ENCODE measurements at places on chromosomes 7 and 10.

DNA sequence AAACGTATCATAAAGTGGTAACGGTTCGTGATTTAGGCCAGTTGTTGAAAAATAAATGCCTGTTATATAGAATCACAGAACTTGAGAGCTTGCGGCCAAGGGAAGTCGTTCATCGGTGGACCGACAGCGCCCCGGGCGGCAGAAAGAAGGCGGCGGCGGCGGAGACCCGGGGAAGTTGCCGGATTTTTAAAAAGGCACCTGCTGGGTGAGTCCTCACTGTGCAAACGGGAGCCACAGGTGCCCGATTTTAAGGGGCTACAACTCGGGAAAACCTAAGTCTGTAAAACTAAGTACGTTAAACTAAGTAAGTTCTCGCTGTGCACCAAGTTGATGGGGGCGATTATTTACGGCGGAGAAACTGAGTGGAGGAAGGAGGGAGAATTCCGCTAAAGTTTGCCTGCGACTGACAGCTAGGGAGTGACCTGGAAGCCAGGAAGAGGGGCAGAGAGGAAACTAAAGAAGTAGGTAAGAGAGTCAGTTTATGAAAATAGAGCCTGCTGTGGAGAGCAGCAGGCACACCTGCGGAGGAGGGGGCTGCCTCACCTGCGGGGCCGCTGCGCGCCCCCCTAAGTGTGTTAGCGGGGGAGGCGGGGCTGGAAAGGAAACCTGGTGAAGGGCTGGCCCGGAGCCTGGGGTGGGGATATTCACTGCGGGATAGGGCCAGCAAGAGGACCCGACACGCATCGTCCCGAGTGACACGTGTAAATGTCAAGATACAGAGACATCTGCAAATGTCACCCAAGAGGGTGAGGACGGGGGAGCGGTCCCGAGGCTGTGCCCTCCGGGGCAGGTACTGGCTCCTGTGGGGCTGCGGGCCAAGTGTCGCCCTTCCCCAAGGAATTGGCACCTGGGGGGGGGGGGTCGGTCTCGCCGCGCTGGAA is 996 bp downstream of the ADAM12 start:
- DNase-seq, result no peak

DNA sequence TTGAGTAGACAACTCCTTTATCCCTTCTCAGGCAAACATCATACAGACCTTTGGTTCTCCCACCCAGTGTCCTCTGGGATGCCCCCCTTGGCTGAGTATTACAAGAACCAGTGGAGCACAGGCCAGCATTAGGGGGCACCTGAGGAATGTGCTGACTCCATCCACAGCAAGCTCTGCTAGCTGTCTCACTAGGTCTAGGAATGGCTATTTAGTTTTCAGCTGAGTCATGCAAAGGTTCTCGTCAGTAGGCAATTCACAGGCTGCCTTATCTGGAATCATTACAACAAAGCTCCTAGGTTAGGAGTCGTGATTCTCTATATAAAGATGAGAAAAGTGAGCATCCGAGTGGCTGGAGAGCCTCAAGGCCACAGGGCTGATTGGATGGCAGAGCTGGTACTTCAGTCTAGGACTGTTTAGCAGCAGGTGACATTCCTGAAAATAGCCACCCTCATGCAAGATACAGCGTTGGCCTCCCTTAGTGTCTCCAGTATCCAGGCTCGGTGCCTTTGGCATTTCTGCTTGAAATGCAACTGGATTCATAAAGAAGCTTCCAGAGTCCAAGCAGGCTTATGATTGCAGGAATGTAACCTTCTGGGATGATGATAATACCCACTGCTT is 75.8 kb downstream of the CDCA7L start:
- DNase-seq, result no peak

DNA sequence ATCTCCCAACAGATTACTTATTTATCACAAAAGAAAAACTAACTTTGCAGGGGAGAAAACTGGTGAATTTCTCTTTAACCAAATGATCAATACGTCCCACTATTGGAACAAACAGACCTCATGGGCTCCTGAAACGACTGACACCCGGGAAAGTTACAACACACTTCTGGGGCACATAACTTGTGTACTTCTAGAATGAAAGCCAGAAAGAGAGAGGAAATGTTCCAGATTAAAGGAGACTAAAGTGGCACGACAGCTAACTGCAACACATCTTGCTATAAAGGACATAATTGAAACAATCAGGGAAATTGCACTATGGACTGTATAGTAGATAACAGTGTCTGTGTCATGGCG is 14.7 kb upstream of the TPST1 start:
- DNase-seq, result no peak

DNA sequence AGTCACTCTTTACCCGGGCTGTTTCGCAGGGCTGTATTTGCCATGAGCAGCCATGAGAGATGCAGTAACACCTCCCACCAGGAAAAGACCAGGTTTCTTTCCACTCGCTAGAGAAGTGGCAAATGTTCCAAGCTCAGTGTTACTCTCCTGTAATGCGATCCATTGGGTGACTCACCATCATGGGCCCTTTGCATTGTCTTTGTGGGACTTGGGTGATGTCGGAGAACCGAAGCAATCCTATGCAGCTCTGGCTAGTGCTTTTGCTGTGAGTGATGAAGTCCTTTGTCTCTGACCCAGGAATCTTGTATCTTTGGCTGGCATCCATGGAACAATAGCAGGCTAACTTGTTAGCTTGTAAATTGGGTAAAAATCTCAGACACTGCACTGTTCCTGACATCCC is 40.0 kb downstream of the GHRHR start:
- no peak for DNase-seq

GRCh38 chr10:37314350-37314749 is 189.0 kb downstream of the ANKRD30A start:
- DNase-seq, result no peak

DNA sequence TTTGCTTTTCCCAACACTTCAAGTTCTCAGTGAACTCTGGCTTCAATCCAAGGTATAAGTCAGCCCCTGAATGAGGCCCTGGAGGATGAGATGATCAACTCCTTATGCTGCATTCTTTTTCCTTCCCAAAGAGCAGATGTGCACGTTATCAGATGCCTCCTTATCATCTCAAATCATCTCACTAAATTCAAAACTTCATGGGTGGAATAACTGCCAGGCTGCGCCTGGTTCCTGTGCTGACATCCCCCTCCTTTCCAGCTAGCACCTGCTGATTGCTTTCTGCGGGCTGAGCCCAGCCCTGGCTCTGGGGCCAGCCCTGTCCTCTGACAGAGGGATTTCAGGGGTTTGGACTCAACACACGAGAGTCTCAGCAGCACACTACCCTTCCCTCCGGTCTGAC is 44.9 kb downstream of the TLL2 start:
- DNase-seq, result no peak

DNA sequence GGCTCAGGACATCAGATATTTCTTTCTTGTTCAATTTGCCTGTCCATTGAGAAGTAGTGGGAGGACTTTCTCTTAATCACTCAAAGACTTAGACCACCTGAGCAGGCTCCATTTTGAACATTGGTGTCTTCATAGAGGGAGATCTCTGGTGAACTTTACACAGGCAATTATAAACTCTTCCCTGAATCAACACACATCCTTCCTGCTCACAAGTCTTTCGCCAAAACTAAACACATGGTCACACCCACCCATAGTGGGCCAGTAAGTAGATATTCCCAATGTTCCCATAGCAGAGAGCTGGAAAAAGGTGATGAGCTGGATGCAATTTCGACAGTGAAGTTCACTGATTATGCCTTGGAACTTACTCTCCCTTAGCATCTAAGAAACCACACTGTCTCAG is 8.2 kb upstream of the MACC1 start:
- DNase-seq, result no peak

DNA sequence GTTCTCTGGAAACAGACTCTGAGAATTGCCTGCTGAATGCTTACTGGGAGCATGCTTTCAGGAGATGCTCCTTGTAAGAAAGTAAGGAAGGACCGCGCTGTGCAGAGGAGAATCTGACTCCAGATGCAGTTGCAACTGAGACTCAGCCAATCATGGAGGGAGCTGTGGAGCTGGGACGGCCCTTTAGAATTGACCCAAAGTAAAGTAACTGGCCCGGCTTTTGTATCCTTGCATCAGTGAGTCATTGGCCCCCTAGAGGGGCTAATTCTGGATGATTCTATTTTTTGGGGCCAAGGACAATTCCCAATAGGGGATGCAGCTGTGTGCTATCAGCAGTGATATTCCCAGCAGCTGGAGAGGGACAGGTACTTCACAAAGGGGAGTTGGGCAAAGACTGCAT is 170.4 kb downstream of the PTEN start:
- no peak for DNase-seq

- no peak for DNase-seq
Measured at GRCh38 chr7:115763347-115763746, 267.2 kb downstream of the TFEC start.

DNA sequence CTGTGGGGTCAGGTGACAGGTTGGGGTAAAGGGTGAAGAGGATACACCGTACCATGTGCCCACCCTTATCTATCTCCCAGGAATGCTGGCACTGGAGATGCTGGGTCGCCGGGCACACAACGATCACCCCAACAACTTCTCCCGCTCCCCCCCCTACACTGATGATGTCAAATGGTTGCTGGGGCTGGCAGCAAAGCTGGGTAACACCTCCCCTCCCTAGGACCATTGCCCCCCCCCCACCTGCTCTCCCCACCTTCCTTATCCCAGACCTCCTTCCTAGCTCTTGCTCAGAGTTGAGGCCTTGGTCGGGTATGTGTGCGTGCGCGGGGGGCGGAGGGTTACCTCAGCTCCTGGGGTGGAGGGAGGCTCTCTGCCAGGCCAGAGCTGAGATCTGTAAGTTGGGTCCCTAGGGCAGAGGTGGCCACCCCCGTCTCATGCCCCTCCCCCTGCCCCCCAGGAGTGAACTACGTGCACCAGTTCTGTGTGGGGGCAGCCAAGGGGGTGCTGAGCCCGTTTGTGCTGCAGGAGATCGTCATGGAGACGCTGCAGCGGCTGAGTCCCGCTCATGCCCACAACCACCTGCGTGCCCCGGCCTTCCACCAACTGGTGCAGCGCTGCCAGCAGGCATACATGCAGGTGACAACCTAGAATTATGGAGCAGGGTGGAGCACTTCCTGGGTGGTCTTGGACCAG is 10.7 kb downstream of the NDST2 start:
- no peak for DNase-seq

DNA sequence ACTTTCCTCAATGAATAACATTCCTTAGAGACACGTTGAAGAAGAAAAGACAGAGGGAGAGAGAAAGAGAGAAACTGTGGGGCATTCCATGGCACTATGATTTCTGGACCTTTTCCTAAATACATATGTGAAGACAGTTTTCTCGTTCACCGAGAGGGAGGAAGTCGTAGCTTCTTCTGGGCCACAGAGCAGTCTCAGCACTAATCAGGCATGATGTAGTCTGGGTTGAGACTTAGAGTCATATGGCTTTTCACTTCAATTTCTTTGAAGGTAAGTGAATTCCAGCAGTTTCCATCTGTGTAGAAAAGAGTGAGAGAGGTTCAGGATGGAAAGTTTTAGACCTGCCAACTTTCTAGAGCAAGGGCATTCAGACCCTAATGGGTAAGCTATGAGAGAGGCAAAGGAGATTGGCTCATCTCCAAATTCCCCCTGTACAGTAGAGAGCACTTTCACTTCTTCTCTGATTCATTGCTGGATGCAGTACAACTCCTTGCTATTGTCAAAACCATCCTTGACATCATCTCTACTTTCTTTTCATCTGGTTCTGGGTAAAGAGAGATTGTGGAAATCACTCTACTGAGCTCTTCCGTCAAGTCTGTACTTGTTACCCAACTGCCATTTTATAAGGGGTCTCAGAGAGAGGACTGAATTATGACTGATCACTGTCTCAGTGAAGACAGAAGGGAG is 31.5 kb upstream of the OR9A4 start:
- DNase-seq, result no peak

- no peak for DNase-seq
Measured at GRCh38 chr7:23470330-23471105, at the start of gene IGF2BP3. TSS of gene IGF2BP3 (minus strand) at chr7:23470491. CDS start at chr7:23470110, 381 bp downstream.

DNA sequence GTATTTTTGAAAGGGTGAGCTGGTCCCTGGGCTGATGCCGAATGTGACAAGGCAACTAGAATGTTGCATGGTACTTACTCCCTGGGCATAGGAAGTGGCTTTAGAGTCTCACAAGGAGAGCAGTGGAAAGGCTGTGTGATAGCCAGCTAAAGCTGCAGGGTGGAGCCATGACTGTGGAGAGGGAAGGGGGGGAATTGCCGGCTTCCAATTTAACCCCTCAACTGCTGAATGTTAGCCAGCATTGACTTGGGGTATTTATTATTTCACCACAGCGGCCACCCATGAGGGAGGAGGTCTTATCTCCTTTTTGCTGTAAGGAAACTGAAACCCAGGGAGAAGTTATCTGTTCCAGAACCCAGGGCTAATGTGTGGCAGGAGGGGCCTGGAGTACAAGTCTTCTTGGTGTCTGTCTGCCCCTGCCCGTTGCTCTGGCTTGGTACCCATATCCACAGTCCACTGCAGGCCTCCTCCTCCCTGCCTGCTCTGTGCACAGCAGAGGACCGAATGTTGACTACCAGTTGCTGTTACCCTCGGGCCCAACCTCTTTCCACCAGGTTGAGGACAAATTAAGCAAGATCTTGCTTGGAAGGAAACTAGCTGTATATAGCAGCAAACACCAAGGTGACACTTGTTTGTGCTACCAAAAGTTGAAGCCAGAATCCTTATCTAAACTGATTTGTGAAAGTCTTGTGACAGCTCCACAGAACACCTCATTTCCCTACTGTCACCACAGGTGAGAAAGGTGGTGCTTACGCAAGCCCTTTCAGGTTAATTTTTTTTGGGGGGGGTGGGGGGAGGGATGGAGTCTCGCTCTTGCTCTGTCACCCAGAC is 37.6 kb downstream of the WBP1L start:
- DNase-seq, result no peak

DNA sequence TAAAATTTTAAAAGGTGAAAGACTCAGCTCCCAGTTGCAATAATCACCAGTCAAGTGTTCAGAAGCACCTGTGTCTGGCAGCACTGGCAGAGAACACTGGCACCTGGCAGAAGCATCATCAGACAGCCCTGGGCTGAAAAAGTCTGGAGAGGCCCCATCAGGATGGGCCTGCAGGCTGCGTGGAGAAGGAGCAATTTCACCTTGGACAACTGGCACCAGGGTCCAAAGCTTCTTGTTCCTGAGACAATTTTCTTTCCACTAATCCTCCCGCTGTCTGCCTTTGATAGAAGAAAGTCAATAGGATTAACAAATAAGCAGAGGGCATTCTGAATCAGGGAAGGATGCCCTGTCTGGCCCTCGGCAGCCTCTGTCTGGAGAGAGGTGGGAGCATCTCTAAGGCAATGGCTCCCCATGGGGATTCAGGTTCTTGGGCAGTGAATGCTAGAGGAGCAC is 6.5 kb downstream of the COBL start:
- no peak for DNase-seq

DNA sequence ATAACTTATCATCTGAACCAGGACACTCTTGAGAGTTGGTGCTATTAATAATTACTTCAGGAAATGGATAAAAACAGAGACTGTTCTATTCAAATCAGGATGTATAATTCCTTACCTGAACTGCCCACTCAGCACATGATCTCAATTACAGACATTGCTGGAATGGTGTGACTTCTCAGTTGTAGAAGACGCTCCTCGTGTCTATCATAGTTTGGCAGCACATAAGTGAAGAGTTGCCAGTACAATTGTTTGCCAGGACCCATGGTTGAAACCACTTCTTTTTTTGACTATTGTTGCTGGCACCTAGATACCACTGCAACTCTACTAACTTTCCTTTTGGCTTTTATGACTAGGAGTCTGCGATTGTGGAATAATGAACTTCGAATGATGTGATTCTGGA is 105.4 kb downstream of the ZNF365 start:
- no peak for DNase-seq

All from T-helper 22 cell (primary cell).